ENCODE measurements at places on chromosomes 13 and 19. TPM values are rescaled to one million over a fixed set of nuclear protein-coding genes. Genes with fewer than 3 reads are reported as not detected.

- H3K4me1 ChIP-seq = no peaks in the 10 kb centered on the region
- no peaks in the 10 kb centered on the region for H3K36me3 ChIP-seq
- no peak overlapping the region for H3K27ac ChIP-seq
- DNase-seq = no peak
Measured at GRCh38 chr19:46555628-46556280, 45.4 kb upstream of the CALM3 start.

DNA sequence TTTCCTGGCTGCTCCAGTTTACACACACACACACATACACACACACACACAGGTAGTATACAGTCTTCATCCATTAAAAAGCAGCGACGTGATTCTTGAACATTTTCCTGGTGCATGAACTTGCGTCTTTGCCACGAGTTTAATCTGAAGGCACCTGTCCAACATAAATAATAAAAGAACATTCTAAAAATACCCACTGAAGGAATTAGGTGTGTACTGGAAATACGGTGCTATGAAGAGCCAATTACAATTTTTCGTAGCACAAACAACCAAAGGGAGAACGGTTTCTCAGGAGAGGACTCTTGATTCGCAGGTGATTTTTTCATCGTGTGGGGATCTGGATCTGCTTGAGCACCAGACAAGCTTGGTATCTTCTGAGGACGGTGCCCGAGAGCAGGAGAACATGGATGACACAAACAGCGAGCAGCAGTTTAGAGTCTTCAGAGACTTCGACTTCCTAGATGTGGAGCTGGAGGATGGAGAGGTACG, 61.2 kb downstream of the ZAR1L start:
- H3K36me3 ChIP-seq = no peaks in the 10 kb centered on the region
- H3K27me3 ChIP-seq = no peaks in the 10 kb centered on the region
- no peak for DNase-seq
- H3K27ac ChIP-seq = peak overlapping the region; percentile 76
- H3K4me1 ChIP-seq = no peaks in the 10 kb centered on the region

DNA sequence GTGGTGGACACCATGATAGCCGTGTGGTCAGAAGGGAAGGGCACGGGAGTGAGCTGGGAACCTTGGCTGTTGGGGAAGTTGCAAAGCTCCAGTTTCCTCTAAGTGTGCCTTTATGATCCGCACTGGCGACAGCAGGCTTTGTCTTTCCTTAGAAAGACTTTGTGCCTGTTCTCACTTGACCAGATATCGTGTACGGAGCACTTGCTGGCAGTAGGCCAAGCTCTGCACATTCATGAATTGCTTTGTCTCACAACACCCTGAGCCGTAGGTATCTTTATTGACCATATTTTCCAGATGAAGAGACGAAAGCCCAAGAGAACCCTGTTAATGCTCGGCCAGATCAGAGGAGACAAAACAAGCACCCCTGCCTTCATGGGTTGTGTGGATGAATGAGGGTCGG, 15.1 kb downstream of the CUL4A start:
- no peak for DNase-seq
- peaks cover 87% of the 10 kb centered on the region for H3K36me3 ChIP-seq
- H3K4me1 ChIP-seq = no peaks in the 10 kb centered on the region
- H3K4me3 ChIP-seq = no peak overlapping the region
- H3K27ac ChIP-seq = no peak overlapping the region

APOC4 gene
- not detected for polyA plus RNA-seq

- no peaks in the 10 kb centered on the region for H3K36me3 ChIP-seq
- H3K4me3 ChIP-seq = no peak overlapping the region
- DNase-seq = no peak
- H3K27me3 ChIP-seq = no peaks in the 10 kb centered on the region
Measured at GRCh38 chr13:91773591-91774227, 375.3 kb downstream of the GPC5 start.

DNA sequence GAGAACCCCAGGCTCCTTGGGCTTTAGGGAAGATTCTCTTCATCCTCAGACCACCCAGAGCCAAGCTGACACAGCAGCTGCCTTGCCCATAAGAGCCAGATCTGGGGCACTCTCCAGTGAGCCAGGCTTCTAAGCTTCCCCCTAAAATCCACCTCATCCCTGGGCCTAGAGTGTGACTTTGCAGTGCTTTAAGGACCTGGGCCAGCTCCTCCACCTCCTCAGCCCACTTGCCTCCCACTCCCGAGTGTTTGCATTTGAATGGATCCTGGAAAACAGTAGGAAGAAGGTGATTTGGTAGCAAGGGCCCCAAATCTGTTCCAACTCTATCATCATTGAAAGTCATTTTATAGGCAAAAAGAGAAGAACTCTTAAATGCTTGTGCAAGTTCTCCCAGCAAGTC, 108.7 kb upstream of the UBL3 start:
- no peak overlapping the region for H3K27ac ChIP-seq
- H3K4me1 ChIP-seq = no peaks in the 10 kb centered on the region
- peaks cover 4% of the 10 kb centered on the region for H3K27me3 ChIP-seq
- no peaks in the 10 kb centered on the region for H3K36me3 ChIP-seq
- no peak for DNase-seq

SIGLEC10 gene
- 14.4 TPM for polyA plus RNA-seq

DNA sequence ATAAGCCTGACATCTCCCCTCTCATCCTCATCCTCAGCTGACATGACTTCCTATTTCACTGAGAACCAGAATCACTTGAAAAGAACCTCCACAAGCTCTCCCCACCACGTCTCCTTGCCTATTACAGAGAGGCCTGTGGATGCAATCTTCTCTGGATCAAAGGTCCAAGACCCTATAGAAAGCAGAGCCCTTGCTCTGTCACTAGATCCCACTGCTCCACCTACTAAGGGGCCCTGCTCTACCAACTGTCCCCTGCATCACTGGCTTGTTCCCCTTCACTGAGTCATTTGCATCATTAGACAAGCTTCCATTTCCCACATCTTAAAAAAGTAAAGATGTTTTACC, 40.8 kb downstream of the RCBTB2 start:
- peak overlapping the region; percentile 60 for H3K27ac ChIP-seq
- no peaks in the 10 kb centered on the region for H3K36me3 ChIP-seq
- peak overlapping the region; percentile 12 for H3K4me3 ChIP-seq
- H3K27me3 ChIP-seq = no peaks in the 10 kb centered on the region
- H3K4me1 ChIP-seq = no peaks in the 10 kb centered on the region
- DNase-seq = no peak

- no peaks in the 10 kb centered on the region for H3K27me3 ChIP-seq
- no peaks in the 10 kb centered on the region for H3K4me1 ChIP-seq
- H3K4me3 ChIP-seq = no peak overlapping the region
- H3K27ac ChIP-seq = no peak overlapping the region
- H3K36me3 ChIP-seq = no peaks in the 10 kb centered on the region
Measured at GRCh38 chr13:95236774-95237173, 64.5 kb downstream of the ABCC4 start.

DNA sequence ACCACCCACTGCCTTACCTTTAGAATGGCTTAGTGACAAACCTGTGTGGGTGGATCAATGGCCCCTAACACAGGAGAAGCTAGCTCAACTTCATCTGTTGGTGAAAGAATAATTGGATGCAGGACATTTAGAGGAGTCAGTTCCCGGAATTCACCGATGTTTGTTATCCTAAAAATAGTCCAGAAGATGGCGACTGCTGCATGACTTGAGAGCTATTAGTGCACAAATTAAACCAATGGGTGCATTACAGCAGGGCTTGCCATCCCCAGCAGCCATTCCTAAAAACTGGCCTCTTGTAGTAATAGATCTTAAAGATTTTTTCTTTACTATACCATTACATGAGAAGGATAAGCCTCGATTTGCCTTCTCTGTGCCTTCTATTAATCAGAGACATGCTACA, 46.8 kb upstream of the ZNF726 start:
- H3K27ac ChIP-seq = no peak overlapping the region
- DNase-seq = no peak
- H3K36me3 ChIP-seq = no peaks in the 10 kb centered on the region
- no peaks in the 10 kb centered on the region for H3K4me1 ChIP-seq
- H3K27me3 ChIP-seq = no peaks in the 10 kb centered on the region

- peaks cover 21% of the 10 kb centered on the region for H3K4me1 ChIP-seq
- H3K36me3 ChIP-seq = no peaks in the 10 kb centered on the region
- no peak for DNase-seq
- no peak overlapping the region for H3K4me3 ChIP-seq
- no peaks in the 10 kb centered on the region for H3K27me3 ChIP-seq
- H3K27ac ChIP-seq = no peak overlapping the region
Measured at GRCh38 chr13:43942286-43942685, 62.6 kb downstream of the LACC1 start.

- H3K36me3 ChIP-seq = no peaks in the 10 kb centered on the region
- H3K4me3 ChIP-seq = no peak overlapping the region
- H3K27ac ChIP-seq = no peak overlapping the region
- peak; percentile 35 for DNase-seq
- peaks cover 4% of the 10 kb centered on the region for H3K4me1 ChIP-seq
- no peaks in the 10 kb centered on the region for H3K27me3 ChIP-seq
Measured at GRCh38 chr19:6204212-6204611, 68.7 kb downstream of the ACSBG2 start.

- H3K27me3 ChIP-seq = no peaks in the 10 kb centered on the region
- peak overlapping the region; percentile 42 for H3K4me3 ChIP-seq
- H3K27ac ChIP-seq = peak overlapping the region; percentile 80
- H3K4me1 ChIP-seq = peaks cover 14% of the 10 kb centered on the region
Measured at GRCh38 chr13:30446126-30446500, 19.6 kb downstream of the HMGB1 start.

GARIN5A gene
- polyA plus RNA-seq = 1.6 TPM

DNA sequence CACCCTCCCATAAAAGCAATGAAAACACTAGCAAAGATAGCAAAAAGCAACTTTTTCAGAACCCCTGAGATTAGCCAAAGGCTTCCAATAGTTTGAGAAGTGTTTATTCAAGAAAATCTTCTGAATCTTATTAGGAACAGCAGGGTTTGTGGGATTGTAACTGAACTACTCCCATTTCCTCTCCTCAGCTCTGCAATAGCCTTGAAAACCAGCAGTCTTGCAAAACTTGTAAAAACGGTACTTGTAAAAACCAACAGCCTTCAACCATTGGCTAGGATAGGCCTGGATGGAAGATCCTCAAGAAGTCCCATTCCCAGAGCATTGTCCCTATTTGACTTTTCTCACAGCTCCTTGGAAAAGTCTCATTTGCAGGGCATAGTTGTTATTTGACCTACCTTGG, 12.1 kb downstream of the RNASEH2B start:
- H3K4me3 ChIP-seq = no peak overlapping the region
- H3K4me1 ChIP-seq = peaks cover 26% of the 10 kb centered on the region
- no peak overlapping the region for H3K27ac ChIP-seq

DNA sequence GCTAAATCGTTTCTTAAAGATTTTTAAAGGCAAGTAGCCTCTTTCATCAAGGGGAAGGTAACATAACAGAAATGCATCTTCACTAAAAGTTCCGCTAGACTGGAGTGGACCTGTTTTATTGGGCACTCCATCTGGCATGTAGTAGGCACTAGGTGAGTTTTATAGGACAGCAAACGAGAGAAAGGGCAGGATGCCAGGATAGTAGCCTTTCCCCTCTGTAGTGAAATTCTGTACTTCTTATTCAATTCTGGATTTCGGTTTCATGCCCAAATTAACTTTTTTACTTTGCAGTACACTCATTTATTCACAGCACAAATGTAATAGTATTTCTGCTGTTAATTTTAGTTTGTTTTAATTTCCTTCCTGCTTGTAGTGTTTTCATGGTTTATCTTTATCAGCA, 45.2 kb downstream of the GPR180 start:
- no peaks in the 10 kb centered on the region for H3K27me3 ChIP-seq
- H3K4me3 ChIP-seq = no peak overlapping the region
- H3K36me3 ChIP-seq = no peaks in the 10 kb centered on the region
- no peak overlapping the region for H3K27ac ChIP-seq

C5AR2 gene
- 0.69 TPM for polyA plus RNA-seq

PSG7 gene
- not detected for polyA plus RNA-seq

PCDH20 gene
- polyA plus RNA-seq = 1.2 TPM

- no peak overlapping the region for H3K27ac ChIP-seq
- H3K4me3 ChIP-seq = no peak overlapping the region
- no peaks in the 10 kb centered on the region for H3K36me3 ChIP-seq
- H3K4me1 ChIP-seq = no peaks in the 10 kb centered on the region
- no peak for DNase-seq
- H3K27me3 ChIP-seq = no peaks in the 10 kb centered on the region
Measured at GRCh38 chr19:13537454-13537853, 31.2 kb upstream of the CACNA1A start.

DNA sequence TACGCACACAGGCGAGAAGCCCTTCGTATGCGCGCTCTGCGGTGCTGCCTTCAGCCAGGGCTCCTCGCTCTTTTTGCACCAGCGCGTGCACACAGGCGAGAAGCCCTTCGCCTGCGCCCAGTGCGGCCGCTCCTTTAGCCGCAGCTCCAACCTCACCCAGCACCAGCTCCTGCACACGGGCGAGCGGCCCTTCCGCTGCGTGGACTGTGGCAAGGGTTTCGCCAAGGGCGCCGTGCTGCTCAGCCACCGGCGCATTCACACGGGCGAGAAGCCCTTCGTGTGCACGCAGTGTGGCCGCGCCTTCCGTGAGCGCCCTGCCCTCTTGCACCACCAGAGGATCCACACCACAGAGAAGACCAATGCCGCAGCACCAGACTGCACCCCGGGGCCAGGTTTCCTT, 4.7 kb downstream of the ZNF324B start:
- peaks cover 9% of the 10 kb centered on the region for H3K4me1 ChIP-seq
- no peaks in the 10 kb centered on the region for H3K27me3 ChIP-seq
- no peak overlapping the region for H3K4me3 ChIP-seq
- H3K36me3 ChIP-seq = peaks cover 38% of the 10 kb centered on the region
- H3K27ac ChIP-seq = no peak overlapping the region

IFNL1 gene
- polyA plus RNA-seq = not detected

- peaks cover 34% of the 10 kb centered on the region for H3K27me3 ChIP-seq
- H3K4me3 ChIP-seq = no peak overlapping the region
- H3K36me3 ChIP-seq = no peaks in the 10 kb centered on the region
- H3K27ac ChIP-seq = no peak overlapping the region
Measured at GRCh38 chr19:5369962-5370367, 29.4 kb upstream of the PTPRS start.

PODNL1 gene
- 2.5 TPM for polyA plus RNA-seq

TMEM59L gene
- 5.0 TPM for polyA plus RNA-seq

DZIP1 gene
- polyA plus RNA-seq = 3.6 TPM

GRCh38 chr13:71460211-71460610, 406.8 kb downstream of the DACH1 start:
- H3K27me3 ChIP-seq = no peaks in the 10 kb centered on the region
- H3K4me1 ChIP-seq = no peaks in the 10 kb centered on the region
- no peak for DNase-seq
- no peak overlapping the region for H3K27ac ChIP-seq
- H3K36me3 ChIP-seq = no peaks in the 10 kb centered on the region
- H3K4me3 ChIP-seq = no peak overlapping the region

DNA sequence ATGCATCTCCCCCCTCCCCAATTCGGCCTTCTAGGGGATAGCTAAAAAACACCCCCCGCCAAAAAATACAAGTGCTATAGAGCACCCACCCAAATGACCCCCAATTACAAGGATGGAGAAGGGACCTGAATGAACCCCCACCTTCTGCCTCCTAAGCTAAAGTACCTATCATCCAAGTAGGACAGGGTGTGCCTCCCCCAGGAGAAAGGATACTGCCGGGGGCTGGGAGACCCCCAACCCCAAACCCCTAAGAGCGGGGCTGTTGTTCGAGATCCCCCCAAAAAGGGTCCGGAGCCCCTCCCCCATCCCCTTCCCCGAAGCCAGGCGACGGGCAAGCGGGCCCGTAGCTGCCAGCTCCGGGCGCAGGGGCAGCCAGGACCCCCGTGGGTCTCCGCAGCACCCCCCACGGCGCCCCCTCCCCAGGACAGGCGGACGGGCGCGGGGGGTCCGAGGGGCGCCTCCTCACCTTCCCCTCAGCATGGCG, 1.9 kb downstream of the ZC3H4 start:
- H3K27me3 ChIP-seq = no peaks in the 10 kb centered on the region
- peak overlapping the region; percentile 98 for H3K4me3 ChIP-seq
- DNase-seq = no peak
- H3K4me1 ChIP-seq = peaks cover 41% of the 10 kb centered on the region
- H3K27ac ChIP-seq = peak overlapping the region; percentile 100

GRCh38 chr13:67224148-67224846, 5.8 kb downstream of the PCDH9 start:
- H3K27me3 ChIP-seq = no peaks in the 10 kb centered on the region
- peak overlapping the region; percentile 21 for H3K4me3 ChIP-seq
- H3K4me1 ChIP-seq = no peaks in the 10 kb centered on the region
- DNase-seq = peak; percentile 92
- peak overlapping the region; percentile 3 for H3K27ac ChIP-seq
